ENCODE measurements at places on chromosomes 12 and 14.
A peak's percentile ranks its signal among the peaks of the same experiment; 100 is the strongest.

DNA sequence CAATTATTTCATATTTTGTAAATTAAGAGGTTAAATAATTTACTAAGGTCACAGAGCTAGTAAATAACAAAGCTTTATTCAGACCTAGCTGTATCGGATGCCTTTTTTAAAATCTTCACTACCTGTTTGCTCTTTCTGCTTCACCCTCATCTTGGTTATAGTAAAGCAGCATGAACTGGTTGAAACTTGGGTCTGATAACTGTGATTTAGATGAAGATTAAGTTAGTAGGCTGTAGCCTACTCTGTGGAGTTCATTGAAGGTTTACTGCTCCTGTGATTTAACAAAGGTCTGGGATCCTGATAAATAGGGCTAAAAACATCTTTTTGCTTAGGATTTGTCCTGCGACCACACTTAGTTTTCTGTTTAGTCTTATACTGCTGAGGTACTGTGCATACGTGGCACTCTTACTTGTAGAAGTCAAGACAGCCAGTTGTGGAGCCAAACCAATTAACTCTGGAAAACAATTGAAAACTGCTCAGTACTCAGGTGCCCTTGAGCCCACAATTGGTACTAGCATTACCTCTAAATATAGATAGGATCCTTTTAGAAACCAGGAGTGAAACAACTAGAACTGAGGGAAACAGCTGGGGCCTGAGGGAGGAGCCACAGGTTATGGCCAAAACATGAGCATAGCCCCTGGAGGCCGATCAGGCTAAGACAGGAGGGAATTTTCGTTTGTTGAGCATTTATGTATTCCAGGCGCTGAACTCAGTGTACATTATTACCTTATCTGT is 2.3 kb downstream of the SPATS2 start:
- DNase-seq: peak; percentile 84

- DNase-seq: no peak
Observed at GRCh38 chr12:131232036-131232435, 278.3 kb downstream of the ADGRD1 start.

DNA sequence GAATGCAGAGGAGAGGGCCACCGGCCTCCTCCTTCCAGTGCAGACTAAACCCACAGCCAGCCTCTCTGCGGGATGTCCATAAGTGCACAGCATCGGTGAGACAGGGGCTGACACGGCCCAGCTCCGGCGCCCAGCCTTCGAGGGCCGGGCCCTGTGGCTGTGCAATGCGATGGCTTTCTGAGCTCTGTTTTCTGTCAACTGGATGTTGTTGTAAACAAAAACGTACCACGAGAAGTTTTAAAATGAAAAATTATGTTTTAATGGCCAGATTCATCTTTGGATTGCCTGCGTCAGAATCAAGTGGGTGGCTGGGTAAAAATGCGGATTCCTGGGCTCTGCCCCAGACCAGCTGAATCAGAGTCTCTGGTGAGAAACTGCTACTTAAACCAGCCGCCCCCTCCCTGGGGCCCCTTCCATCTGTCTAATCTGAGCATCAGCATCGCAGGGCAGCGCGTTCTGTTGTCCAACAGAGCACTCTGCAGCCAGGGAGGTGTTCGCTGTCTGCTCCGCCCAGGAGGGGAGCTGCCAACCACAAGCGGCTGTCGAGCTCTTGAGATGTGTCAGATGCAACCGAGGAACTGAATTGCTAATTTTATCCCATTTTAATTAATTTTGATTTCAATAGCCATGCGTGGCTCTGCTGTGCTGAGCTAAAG is 133.4 kb downstream of the RFLNA start:
- DNase-seq: peak; percentile 32

- DNase-seq: no peak
Observed at GRCh38 chr12:92462049-92462448, 240.7 kb upstream of the PLEKHG7 start.

- DNase-seq: peak; percentile 49
Observed at GRCh38 chr12:82090165-82090564, 268.0 kb downstream of the CCDC59 start.

DNA sequence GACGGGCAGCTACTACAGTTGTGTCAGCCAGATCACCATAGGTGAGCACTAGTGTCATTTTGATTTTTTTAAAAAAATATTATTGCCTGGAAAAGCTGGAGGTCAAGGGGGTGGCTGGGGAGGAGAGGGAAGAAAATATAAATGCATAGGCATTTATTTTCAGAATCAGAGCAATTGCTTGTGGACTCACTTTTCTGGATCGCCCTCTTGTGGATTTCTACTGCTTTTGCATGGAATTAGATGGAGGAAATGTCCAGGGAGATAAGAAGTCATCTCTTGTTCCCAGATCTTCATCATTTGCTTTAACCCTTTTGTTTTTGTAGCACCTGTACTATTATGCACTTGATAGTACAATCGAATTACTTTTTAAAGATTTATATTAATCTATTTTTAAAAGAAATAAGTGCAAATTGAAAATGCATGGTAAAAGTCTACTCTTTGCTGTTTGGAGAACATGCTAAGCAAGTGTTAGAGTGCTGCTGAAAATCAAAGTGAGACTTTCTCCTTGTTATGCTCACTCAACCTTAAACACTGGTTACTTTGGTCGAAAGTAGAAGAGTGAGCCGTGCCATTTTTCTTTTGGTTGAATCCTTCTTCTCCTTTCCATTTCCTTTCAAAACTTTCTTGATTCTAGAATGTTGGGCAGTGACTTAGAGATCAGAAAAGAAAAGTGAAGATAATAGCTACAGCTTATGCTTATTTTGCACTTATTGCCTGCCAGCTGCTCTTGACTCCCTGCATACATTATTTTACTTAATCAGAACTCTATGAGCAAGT is 60.6 kb upstream of the ANO4 start:
- DNase-seq: peak; percentile 92

- no peak for DNase-seq
Observed at GRCh38 chr12:23767834-23768233, 181.6 kb downstream of the SOX5 start.

GRCh38 chr12:28425526-28425925 is 235.3 kb downstream of the CCDC91 start:
- no peak for DNase-seq

- no peak for DNase-seq
Observed at GRCh38 chr14:73783107-73783727, 68.4 kb upstream of the PTGR2 start.

Measured in NCI-H69 (cell line).